ENCODE measurements at places on chromosomes 13 and 19. TPM values are rescaled to one million over a fixed set of nuclear protein-coding genes. Genes with fewer than 3 reads are reported as not detected.
A peak's percentile ranks its signal among the peaks of the same experiment; 100 is the strongest.

Gene CGB1
- polyA plus RNA-seq, result not detected

Gene CACNA1A
- 13.2 TPM for polyA plus RNA-seq

Gene C5AR1
- polyA plus RNA-seq, result 1.0 TPM

Gene ZNF880
- polyA plus RNA-seq, result 14.3 TPM

Gene ZNF442
- 0.34 TPM for polyA plus RNA-seq

Gene KCNJ14
- 0.34 TPM for polyA plus RNA-seq

DNA sequence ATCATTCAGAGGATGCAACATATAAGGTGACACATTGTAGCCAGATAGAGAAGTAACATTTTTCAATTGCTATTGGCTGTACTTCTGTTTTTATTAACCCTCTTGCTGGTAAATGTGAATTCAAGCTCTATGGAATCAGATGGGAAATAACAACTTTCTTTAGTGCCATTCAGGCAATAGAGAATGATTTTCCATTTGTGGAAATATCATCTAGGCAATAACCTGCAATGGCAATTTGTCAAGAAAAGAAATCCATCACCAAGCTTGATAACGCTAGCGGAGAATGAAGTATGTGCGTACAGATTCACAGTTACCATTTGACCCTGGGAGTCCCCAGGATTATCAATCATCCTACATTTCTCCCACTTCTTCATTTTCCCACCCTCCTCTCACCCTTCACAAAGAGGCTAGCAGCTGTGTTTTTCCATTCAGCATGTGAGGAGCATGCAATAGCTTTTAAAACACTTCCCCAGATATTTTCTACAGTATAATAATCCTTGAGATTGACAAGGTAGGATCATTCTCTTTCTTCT is 569.7 kb upstream of the KLF12 start:
- no peak for DNase-seq

- no peak for DNase-seq
Measured at GRCh38 chr13:78712831-78713230, 53.9 kb upstream of the OBI1 start.

- DNase-seq, result peak; percentile 86
Measured at GRCh38 chr13:45989607-45990006, 62.9 kb downstream of the ZC3H13 start.

GRCh38 chr13:31987535-31988170 is 43.9 kb upstream of the FRY start:
- no peak for DNase-seq

- DNase-seq, result no peak
Measured at GRCh38 chr13:67520886-67521285, 290.8 kb upstream of the PCDH9 start.

- no peak for DNase-seq
Measured at GRCh38 chr19:1276628-1277022, 1.3 kb downstream of the FAM174C start.

DNA sequence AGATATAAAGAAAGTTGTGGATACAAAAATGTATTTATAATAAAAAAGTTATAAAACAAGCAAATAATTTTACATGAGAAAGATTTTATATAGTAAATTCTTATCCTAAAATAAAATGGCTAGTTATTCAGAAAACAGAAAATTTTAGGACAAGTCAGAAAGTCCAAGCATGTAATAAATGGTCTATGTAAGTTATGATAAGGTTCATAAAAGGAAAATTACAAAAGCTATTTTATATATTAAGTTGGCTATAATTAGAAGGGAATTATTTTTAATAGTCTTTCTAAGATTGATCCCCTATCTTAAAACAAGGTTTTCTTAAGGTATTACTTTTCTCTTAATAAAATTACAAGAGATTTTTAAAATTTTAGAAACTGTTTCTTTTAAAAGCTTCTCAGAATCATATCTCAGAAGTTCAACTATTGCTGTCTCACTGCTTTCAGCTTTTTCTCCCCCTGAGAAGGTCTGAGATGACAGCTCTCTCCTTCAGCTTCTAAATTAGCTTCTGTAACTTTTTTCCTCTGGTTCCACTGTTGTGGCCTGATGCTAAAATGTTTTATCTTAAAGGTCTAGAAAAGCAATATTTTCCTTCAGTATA is 8.7 kb downstream of the CCDC169 start:
- no peak for DNase-seq

DNA sequence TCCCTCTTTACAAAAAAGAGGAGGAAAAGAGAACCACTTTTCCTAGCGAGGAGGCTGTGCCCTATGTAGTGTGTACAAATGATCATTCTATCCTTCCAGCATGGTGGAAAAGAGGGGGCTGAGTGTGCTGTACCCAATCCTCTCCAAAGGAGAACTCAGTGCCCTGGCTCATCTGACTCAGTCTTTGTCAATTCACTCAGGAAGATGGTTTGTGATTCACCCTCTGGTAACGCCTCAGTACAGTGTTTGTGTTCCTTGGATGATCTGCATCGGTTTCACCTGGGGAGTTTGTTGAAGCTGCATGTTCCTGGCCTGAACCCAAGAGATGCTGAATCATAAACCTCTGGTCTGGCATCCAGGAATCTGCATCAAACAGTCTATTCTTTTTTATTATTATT is 18.3 kb upstream of the ENOX1 start:
- DNase-seq, result peak; percentile 96

DNA sequence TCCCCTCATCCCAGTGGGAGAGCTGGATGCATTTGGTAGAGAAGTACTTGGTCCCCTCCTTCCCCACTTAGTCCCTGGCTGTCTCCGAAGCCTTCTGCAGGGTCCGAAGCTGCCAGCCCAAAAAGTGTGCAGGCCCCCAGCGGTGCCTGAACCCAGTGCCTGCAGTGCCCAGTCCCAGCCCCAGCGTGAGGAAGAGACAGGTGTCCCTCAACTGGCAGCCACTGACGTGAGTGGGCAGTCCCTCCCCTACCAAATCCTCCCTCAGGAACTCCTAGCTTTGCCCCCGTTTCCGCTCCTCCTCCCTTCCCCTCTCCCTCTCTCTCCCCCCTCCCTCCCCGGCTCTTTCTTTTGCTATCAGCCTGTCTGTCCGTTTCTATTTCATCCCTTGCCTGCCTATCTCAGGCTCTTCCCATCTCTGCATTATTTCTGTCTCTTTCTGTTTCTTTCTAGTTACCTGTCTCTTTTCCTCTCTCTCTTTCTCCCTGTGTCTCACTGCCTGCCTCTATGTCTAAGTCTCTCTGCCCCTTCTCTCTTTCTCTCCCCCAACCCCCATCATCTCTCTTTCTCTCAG is 1.8 kb upstream of the LTBP4 start:
- no peak for DNase-seq

- peak; percentile 20 for DNase-seq
Measured at GRCh38 chr13:49539313-49539712, 43.6 kb downstream of the PHF11 start.

- no peak for DNase-seq
Measured at GRCh38 chr19:40954573-40954972, 36.5 kb upstream of the CYP2B6 start.

DNA sequence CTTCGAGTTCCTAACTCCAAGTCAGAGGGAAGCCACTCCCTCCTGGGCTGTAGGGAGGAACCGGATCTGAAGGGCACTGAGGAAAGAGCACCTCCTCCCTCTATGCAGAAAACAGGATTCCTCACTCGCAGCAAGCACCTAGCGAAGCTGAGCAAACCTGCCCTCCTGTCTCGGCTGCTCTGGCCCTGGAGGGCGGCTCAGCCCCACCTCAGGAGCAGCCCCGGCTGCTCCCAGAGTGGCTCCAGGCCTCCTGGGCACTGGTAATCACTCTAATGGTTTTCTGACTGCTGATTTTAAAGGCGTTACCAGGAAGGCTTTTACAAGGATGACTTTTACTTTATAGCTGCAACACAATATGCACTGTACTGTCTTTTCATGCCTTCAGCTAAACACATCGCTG is 312.5 kb downstream of the TEX29 start:
- DNase-seq, result no peak

- DNase-seq, result no peak
Measured at GRCh38 chr13:109403012-109403421, 383.4 kb downstream of the IRS2 start.

All from IMR-90 (cell line).